Frontal cortex (tissue), 4 donors: ENCODE measurements at places on chromosomes 4 and X.

- no peak for DNase-seq
These were observed 615.4 kb upstream of the ZFP42 start for GRCh38 chr4:187380181-187380581.

GRCh38 chrX:67619253-67619652 is 75.4 kb downstream of the AR start:
- no peak for DNase-seq

- no peak for DNase-seq
These were observed 13.9 kb downstream of the TCEANC start for GRCh38 chrX:13666836-13667235.

DNA sequence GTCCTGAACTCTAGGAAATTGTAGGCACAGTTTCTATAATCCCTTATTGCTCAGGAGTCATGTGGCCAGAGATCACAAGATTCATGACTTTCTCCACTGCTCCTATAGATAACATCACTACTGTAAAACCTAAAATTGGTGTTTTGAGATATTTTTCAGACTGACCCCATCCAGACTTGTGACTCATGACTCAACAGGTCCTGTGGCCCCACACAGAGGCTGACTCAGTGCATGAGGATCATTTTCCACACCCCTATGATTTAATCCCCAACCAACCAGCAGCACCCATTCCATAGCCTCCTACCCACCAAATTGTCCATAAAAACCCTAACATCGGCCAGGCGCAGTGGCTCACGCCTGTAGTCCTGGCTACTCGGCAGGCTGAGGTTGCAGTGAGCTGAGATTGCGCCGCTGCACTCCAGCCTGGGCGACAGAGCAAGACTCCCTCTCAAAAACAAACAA is 13.2 kb upstream of the XIAP start:
- DNase-seq, result no peak

DNA sequence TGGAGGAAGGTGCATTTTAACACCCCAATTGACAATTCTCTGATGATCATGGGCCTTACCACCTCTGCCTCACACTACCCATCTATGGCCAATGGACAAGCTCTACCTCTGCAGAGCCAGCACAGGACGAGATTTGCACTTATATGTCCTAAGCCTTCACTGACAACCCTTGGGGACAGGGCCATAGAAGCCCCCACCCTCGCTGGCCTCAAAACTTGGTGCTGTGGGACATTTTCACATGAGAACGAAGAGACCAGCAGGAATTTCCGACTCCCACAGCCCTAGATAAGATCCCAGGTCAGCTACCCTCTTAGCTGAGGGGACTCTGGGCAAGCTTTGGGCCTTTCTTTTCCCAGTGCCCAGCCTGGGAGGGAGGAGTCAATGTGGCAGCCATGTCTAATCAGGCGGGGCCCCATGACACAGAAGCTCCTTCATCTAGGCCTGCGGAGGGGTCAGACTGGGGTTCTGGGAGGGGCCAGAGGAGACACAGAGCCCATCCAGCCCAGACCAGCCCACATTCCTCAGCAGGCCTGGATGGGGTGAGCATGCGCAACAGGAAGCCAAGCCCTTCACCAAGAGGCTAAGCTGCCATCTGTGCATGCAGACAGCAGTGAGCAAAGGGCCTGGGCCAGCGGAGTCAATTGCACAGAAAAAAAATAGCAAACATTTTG is 12.1 kb downstream of the PJA1 start:
- peak; percentile 70 for DNase-seq
